ENCODE measurements at places on chromosomes 3 and 15.

DNA sequence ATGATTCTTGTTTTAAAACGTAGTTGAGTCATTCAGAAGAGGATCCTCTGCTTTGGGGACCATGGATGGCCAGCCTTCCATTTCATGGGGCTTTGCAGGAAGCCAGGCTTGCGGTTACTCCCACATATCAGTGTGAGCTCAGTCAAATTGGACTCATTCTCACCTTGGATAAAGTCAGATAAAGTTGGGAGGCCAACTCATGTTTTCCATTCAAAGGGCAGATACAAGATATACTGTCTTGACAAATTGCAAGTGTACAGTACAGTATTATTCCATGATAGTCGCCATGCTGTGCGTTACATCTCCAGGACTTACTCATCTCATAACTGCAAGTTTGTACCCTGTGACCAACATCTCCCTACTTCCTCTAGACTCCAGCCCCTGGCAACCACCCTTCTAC, 25.5 kb upstream of the B3GNT5 start:
- no peak for DNase-seq

- DNase-seq, result no peak
These were observed 130.6 kb upstream of the MEF2A start for GRCh38 chr15:99435113-99435695.

DNA sequence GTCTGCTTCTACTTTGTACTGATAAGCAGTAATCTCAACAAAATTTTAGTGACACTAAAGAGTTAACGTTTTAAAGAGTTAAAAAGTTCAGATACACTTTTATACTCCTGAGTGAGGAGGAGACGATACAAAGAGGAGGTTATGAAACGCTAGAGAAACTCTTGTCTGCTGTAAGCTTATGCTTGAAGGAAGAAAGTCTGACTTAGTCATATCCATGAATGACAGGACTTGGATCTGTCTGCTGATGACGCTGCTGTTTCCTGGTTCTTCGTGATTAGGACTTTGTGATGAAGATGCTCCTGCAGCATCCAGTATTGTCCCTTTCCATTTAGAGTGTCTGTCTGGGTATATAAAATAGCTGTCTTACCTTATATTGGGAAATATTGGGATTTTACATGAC, 15.8 kb downstream of the TCF12 start:
- no peak for DNase-seq

- DNase-seq, result no peak
These were observed 10.5 kb upstream of the SLITRK3 start for GRCh38 chr3:165206454-165207266.

DNA sequence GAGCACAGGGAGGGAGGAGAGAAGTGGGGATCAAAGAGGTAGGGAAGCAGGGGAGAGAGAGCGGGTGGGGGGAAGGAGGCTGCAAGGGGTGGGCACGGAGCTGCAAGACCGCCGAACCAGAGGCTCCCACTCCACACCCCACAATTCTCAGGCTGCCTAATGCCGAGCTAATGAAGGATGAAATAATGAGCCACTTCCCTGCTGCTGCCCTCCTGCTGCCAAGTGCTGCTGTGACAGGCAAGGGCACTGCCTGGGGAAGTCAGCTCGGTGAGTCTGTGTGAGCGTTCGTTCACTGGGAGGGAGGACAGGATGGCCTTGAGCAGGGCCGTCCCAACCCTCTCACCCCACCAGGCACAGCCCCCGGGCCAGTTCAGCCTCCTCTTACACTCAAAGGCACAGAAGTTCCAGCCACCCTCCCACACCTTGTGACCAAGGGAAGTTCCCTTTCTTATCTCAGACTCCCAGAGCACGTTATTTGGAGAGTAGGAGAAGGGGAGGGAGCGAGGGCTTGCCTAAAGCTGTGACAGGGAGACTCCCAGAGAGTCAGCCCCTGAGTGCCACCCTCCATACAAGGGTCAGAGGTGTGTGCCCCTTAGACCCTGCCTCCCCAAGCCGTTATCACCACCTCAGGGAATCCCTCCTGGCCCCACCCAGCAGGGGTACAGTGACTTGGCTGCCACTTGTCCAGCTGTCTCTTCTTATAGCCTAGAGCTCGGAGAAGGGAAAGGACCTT, 12.4 kb downstream of the GLYCTK start:
- no peak for DNase-seq

DNA sequence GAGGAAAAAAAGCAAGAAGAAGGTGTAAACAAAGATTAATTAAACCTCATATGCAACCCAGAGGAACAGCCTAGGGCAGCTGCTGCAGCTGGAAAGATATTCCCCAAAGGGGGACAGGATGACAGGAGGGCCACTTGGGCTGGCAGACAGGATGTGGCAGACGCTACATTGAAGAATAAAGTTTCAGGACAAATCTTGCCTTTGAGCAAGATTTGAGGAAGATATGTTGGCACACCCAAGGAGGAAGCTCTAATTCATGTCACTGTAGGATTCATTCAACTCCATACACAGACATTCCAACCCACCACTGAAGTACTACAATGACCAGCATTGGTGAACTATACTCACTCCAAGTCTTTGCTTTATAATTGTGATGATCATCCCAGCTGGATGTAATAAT, 504.0 kb downstream of the SHQ1 start:
- no peak for DNase-seq

DNA sequence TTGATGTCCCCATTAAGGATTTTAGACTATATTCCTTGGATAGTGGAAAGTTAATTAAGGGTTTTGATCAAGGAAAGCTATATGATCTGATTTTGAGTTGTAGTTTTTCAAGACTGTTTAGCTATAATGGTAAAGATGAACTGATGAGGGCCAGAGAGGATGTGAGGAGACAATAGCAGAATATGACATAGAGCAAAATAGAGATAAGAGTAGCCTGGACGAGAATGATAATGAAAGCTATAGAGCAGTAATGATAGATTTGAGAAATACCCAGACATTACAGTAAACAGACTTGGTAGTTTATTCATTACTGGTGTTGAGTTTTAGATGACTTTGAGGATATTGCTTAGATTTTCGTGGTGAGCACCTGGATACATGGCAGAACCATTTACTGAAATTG, 3.8 kb downstream of the SUCNR1 start:
- no peak for DNase-seq

DNA sequence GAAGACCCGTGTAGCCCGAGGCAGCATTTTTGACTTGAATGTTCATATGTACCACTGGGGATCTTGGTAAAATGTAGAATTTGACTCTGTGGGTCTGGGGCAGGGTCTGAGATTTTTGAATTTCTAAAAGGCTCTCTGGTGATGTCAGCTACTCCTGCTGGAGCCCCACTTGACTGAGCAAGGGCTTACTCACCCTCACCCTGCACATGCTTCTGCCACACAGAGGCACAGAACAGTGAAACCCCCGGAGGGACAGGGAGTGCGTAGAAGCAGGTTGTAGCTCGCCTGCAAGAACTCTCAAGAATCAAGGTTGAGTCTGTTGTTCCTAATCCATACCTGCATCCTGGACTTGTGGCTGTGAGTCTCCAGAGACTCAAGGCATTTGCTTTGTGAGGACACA, 41.1 kb downstream of the SLCO3A1 start:
- DNase-seq, result no peak

- no peak for DNase-seq
These were observed 116.5 kb downstream of the THSD4 start for GRCh38 chr15:71231758-71232157.

GRCh38 chr15:93829115-93829870, 402.1 kb upstream of the MCTP2 start:
- no peak for DNase-seq

DNA sequence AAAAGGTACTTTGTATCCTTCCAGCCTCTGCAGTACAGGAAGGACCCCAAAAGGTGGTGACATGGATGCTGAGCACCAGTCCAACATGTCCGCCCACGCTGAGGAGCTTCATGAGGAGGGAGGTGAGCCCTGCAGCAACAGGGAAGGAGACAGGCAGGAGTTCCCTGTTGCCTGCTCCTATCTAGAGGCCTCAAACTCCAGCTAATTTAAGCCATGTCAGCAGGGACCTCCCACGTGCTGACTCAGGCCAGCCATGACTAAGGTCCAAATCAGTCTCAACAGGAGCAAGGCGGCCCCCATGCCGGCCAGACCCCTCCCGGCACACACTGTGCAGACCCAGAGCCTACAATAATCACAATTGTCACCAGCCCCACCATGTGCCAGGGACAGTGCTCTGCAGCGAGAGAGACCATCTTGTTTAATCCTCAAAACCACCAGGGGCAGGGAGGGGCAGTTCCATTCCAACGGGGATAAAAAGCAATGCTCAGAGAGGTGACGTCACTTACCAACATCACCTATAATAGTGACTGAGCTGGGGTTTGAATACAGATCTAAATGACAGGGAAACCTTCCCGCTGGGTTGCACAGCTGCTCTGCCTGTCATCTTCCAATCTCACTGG, 54.5 kb upstream of the GATA2 start:
- DNase-seq, result no peak

- DNase-seq, result no peak
These were observed 356.2 kb downstream of the RBMS3 start for GRCh38 chr3:29637068-29637467.

GRCh38 chr3:184320104-184320445, 5.7 kb downstream of the EIF4G1 start:
- no peak for DNase-seq

DNA sequence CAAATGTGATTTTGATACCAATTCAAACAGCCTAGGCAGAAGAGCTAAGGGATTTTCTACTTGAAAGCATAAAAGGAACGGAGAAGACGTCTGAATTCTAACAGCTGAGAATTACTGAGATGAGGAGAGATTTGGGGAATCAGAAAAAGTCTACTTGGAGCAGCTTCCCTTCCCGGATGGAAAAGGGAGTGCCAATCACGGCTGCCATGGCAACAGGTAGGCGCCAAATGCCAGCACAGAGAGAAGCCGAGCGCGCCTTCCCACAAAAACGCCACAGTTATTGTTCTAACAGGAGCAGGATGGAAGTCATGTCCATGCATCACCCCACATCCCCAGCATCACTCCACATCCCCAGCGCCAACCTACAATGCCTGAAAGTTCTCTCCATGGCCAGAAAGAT, 63.5 kb upstream of the PRR20G start:
- no peak for DNase-seq

DNA sequence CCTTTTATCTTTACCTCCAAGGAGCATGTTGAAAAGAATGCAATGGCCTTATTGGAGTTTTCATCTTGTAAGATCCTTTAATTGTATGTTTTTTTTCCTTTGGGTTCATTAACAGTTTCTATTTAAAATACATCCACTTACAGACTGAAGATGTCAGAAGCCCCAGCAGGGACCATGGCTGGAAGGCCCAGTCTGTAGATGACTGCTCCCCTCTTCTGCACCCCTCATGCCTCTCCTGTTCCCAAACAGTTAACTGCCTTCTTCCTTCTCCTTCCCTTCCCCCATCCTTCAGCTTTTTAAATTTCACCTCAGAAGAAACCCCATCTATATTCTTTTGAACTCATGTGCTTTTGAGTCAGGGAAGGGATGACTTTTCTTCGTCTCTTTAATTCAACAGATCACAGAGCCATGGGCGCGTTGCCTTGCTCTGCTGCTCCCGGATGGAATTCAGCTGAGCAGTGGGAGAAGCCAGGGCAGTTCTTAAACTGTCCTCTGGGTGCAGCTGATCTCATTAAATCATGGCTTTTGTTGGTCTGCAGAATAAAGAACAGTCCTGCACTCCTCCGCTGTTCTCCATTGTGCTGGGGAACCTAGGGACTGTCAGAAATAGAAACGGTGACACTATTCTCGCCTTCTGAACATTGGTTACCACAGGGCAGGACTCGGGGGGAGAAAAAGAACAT, 71.5 kb upstream of the EIF1B start:
- DNase-seq, result no peak

DNA sequence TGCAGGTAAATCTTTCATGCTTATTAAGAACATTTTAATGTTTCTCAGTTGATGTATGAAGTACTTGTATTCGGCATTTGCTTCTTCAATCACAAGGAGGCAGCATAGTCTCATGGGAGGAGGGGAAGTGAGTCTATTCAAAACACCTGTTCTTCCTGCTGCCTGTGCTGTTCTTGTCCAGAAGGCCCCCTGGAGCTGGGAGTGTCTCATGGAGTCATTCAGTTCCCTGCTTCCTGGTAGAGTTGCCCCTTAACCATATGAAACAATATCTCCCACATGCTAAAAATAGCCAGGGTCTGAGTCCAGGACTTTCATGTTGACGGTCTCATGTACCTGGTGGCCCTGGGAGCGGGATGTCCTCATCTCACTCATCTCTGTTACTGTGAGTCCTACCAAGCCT, 15.5 kb upstream of the PPP1R2 start:
- DNase-seq, result no peak

- no peak for DNase-seq
These were observed 80.7 kb downstream of the ZNF148 start for GRCh38 chr3:125294411-125294810.

DNA sequence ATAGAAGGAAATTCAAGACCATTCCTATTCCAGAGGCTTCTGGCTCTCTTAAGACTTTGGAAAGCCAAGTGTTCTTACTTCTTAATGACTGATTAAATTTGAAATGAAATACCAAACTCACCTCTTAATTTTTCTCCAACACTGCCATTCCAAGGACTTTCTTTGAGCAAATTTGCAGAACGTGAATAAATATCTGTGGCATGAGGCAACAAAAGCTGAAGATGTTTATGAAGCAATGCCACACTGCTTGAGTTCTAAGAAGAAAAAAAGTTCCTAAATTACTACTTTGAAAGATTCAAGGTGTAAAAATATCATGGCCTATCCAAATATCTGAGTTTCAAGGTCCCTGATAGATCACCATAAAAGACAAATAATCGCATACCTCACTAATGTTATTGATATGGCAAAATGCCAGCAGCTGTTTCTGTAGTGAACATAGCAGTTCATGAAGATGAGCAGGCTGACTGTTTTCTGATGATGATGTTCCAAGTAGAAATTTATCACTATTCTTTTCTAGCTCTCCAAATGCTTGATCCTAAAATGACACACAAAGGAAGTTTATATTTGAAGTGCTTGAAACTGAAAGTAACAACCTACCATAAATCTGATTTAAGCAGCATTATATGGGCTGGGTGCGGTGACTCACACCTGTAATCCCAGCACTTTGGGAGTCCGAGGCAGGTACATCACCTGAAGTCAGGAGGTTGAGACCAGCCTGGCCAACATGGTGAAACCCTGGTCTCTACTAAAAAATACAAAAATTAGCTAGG, 104.4 kb downstream of the HERC1 start:
- DNase-seq, result no peak

GRCh38 chr3:52437326-52438103, 7.4 kb downstream of the SEMA3G start:
- no peak for DNase-seq

Measured in stimulated activated CD8-positive, alpha-beta memory T cell treated with anti-CD3 and anti-CD28 coated beads, Interleukin-7, amount 100 ng/mL, for 48 hours (primary cell).